ENCODE measurements at places on chromosomes 2 and 18.

GRCh38 chr18:76928179-76928868, 106.0 kb downstream of the ZNF236 start:
- DNase-seq = no peak

GRCh38 chr2:86221066-86221684, 21.9 kb downstream of the MRPL35 start:
- DNase-seq = no peak

GRCh38 chr2:97868986-97869721, 126.6 kb downstream of the TMEM131 start:
- DNase-seq = peak; percentile 28

DNA sequence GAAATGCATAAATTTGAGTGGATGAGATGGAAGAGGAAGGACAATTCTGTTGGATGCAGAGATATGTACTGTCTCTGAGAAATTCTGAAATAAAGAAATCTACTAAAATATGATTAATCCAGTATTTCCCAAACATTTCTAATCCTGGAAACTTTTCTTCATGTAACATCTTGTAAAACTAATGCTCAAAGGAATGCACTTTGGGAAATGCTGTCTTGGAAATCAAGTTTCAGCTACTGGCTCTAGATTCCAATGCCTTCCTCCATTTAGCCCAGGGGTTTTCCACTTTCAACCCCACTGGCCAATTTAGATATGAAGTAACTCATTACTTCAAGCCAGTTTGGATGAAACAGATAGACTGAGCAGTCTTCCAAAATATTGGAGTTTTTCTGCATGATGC, 355.1 kb downstream of the TXNL1 start:
- DNase-seq = no peak

GRCh38 chr2:217909156-217909820, 93.5 kb downstream of the TNS1 start:
- no peak for DNase-seq

GRCh38 chr2:56580242-56580641, 396.5 kb downstream of the CCDC85A start:
- DNase-seq = no peak

DNA sequence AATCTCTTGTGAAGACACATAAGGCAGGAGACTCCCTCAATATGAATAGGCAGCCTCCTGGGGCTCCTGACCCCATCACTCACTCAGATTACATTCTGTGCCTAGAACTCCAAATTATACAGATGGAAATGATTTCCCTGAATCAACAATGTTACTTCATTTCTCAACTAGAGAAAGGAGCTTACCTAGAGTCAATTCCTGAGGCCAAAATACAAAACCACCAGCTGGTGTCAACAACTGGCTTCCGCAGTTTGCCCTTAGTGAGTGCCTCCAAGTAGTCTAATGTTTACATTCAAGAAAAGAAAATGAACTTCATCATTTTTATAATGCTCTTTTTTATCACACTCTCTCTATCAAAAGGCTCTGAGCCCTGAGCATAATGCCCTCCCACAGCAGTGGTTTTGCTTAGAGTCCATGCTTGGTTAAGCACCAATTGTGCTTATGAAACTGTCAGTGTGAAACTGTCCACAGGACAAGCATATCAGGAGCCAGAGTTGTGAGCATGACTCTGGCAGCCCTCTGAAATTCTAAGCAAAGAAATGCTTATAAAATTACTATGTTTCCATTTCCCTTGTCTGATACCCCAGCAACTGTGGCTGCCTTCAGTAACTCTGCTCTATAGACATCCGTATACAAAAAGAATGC, 305.7 kb upstream of the PKDCC start:
- DNase-seq = no peak

- DNase-seq = no peak
Observed at GRCh38 chr2:99806758-99807157, 316.9 kb upstream of the REV1 start.

DNA sequence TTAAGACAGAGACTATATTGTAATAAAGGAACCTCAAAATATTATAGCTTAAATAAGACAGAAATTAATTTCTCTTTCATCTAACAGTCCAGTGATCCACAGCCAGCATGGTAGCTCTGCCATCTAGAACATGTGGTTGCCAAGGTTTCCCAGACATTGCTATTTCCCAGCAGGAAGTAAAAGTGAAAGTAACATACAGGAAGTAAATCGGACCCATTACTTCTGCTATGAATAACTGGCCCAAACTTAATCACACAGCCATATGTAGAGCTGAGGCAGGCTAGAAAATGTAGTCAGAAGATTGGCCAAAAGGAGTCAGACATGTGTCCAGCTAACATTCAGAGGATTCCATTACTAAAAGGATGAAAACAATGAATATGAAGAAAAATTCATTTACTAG, 71.0 kb downstream of the NOL4 start:
- no peak for DNase-seq

- no peak for DNase-seq
Observed at GRCh38 chr18:32048507-32049091, 30.0 kb downstream of the RNF125 start.

GRCh38 chr2:151946899-151947812, 118.9 kb upstream of the ARL5A start:
- DNase-seq = no peak

DNA sequence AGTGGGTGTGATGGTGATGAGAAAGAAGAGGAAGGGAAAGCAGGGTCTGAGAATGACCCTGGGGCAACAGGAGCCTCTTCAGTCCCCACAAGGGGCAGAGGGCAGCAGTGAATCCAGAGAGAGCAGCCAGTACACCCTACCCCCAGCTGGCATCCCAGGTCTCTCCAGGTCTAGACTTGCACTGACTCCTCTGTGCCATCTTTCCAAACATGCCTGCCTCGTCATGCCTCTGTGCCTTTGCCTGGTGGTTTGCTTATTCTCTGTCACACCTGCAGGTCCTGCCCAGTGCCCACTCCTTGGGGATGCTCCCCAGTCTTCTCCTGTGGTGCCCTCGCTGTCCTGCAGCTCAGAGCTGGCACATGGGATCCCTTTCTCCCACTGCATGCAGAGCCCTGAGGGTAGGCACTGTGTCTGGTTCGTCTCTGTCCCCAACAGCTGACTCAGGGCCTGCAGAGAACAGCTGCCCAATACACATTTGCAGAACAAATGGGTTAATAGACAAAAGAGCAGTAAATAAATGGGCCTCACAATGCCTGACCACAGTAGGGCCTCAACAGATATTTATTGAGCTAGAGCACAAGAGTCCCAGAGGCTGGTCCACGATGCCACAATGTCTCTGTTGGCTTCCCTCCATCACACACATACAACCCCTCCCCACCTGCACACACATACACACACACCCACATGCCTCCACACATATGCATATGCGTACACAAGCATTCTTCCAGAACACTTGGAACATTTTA, 89.8 kb downstream of the HS1BP3 start:
- no peak for DNase-seq

DNA sequence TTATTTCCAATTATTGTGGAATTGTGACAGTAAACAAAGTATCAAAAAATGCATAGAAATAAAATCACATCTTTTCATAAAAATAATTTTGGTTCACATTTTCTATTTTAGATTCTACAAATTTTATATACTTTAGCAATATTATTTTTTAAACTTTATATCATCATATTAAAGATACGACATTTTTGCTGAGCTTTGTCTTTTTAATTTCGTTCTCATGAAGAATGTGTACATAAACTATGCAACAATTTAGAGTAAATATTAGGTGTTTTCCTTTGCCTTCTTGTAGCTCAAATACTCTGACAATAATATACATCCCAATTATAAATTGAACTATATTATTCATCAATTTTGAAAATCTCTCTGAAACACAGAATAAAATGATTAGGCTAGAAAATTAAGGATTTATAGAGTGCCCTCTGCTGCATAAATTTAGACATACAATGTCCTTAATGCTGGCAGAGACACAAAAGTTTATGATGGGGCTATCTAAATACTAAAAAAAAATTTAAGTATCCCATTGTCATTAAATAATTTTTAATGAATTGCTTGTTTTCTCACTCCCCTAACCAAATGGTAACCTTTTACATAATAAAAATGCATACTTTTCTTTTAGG, 45.7 kb downstream of the CCDC102B start:
- DNase-seq = no peak

DNA sequence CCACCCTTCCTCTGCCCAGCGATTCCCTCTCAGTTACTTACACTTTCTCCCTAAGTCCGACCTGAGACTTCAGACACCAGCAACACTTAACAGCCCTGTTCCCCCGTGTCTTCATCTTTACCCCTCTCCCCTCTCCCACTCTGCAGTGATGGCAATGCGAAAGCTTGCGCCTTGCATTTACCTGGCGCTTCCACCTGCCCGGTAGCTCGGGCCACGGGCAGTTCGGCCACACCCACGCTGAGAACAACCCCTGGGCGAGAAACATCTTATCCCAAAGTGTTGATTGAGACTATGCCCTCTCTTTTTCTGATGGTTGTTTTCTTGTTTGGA, 558 bp downstream of the DNAJC10 start:
- no peak for DNase-seq

GRCh38 chr18:54867131-54867530, 38.9 kb downstream of the RAB27B start:
- DNase-seq = no peak

GRCh38 chr2:150486539-150487484, 655 bp downstream of the RND3 start:
- no peak for DNase-seq

- no peak for DNase-seq
Observed at GRCh38 chr2:20126040-20126439, 74.6 kb upstream of the LAPTM4A start.

DNA sequence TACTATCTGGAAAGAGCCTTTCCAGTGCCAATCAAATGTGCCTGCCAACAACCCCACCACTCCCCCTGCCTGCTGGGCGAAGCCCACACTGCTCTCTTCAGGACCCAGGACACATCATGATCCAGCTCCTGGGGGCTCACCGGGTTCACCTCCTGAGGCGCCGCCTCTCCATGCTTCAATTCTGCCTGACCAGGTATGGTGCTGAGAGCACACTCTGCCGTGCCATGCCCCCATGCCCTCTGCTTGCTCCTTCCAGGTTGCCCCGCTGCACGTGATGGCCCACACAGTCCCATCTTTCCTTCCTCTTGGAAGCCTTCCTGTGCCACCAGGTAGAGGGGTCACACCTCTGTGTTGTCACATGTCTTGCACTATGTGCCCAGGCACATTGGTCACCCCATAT, 47.5 kb downstream of the ASB18 start:
- no peak for DNase-seq

DNA sequence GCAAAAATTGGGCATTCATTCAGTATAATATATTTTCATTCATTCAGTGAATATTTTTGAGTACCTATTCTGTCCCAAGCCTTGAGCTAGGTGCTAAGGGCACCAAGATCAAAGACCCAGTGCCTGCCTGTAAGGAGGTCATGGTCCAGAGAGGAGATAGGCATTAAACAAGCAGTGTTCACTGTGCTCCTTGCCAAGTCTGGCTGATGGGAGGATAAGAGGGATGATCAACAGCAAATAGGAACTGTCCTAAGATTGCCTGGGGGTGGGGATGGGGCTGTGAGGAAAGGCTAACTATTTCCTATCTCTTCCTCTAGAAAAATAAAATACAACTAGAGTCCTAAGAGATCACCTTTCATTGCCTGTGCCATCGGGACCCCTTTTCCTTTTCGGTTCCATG, 60.4 kb downstream of the SETBP1 start:
- DNase-seq = no peak

- DNase-seq = no peak
Observed at GRCh38 chr2:172147944-172148650, 45.4 kb upstream of the DLX2 start.

- DNase-seq = no peak
Observed at GRCh38 chr18:23504720-23505119, 1.4 kb downstream of the RMC1 start.

- no peak for DNase-seq
Observed at GRCh38 chr18:27871726-27872125, 305.2 kb downstream of the CDH2 start.

GRCh38 chr2:164810843-164811242, 30.8 kb downstream of the COBLL1 start:
- no peak for DNase-seq

DNA sequence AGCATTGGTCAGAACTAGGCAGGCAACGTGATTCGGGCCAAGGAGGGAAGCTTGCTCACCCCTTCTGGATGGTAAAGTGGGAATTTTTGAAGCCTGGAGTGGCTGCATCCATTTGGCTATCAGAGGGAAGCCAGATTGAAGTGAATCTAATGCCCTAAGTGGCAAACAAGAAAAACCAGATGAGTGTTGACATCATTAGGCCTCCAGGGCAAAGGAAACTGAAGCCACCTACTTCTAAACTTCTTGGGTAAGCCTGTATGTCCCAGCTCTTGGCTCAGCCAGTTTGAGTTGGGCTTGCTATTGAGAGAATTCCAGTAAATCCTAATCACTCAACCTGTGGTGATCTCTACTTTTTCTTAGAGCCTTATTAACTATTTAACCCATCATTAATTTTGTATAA, 20.9 kb downstream of the SOX11 start:
- no peak for DNase-seq

DNA sequence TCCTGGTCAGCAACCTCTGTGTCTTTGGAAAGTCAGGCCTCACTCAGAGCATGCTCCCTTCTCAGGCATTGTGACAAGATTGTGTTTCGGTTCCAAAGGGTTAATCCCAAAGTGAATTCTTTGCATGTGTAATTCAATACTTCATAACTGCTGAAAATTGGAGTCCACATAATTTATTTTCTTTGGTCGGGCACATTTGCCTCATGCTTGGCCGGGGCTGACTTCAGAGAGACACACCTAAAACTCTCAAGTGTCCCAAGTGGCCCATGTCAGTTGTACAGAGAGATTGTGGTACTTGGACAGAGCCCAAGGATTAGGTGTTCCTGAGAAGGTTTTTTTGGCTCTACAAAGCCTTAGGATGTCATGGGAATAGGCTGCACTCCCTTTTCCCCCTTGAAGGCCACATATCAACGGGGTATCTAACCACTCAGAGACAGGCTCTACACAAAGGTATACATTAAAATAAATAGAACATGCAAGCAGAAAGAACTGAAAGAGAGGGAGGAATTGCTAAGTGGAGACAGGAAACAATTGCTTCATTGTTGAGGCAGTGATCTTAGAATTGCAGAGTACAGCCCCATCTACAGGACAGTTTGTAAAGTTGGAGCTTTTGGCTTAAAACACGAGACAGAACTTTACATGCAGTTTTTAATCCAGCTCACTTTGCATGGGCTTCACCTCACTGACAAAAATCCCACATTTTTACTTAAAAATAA, 1232.3 kb upstream of the ZEB2 start:
- DNase-seq = peak; percentile 6

DNA sequence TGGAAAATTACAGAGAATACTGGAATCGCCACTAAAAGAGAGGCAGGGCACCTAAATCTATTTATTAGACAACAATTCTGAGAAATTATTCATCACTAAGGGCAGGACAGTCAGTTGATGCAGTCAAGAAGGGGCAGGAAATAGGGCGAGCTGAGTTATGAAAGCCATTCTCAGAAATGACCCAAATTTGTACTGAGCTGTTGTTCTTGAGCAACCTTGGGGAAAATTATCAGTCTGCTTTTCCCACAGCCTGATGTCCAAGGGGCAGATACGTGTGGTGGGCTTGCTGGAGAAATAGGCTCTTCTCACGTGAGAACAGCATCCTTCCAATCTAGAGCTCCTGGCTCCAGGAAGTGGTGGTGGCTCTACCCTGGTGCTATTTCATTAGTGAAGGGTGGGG, 38.6 kb downstream of the STON1 start:
- DNase-seq = no peak

Measured in frontal cortex (tissue), 4 donors.